Kidney (tissue), 22 donors: ENCODE measurements at places on chromosomes 3 and 15. TPM values are rescaled to one million over a fixed set of nuclear protein-coding genes. Genes with fewer than 3 reads are reported as not detected.

ALDH1A2 gene
- 24.4 TPM for polyA plus RNA-seq

CHST2 gene
- polyA plus RNA-seq = 4.4 TPM

DNA sequence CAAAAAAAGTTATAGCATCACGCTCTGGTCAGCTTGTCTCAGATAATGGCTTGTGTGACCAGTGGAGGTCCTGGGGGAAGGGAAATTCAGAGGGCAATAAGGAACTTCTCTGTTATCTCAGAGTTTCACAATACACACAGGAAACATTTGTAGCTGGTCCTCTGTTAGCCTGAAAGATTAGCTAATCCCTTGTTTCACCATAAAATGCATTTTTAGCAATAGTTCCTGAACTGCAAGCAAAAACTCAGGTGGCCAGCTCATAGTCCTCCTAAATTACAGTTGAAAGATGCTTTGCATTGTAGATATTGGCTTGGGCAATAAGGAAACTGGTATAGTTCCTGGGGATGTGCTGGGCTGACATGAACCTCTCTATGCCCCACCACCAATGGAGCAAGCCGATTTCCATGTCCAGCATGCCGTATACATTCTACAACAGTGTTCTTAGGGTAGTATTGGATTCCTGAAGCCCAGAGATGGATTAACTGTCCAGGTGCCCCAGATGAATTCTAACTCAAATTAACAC lies 141.5 kb upstream of the TBL1XR1 start:
- DNase-seq = no peak

- no peak for DNase-seq
Observed at GRCh38 chr3:75059120-75059519, 444.7 kb upstream of the CNTN3 start.

DNA sequence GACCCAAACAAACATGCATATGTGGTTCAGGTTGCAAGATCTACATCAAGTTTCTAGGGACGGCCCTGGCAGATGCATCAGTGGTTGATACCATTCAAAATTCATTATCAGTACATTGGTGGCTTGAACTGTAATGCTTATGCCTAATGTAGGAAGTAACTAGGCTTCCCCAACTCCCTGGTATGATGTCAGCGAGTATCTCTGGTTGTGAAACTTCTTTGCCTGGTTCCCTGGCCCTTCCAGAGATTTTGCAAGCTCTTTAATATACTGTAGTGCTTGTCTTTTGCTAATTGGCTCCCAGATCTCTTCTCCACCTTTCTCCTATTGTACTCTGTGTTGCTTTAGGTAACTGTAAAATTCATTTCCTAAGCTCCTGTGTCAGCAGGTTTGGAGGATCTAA lies 114.8 kb upstream of the RARB start:
- DNase-seq = no peak

DNA sequence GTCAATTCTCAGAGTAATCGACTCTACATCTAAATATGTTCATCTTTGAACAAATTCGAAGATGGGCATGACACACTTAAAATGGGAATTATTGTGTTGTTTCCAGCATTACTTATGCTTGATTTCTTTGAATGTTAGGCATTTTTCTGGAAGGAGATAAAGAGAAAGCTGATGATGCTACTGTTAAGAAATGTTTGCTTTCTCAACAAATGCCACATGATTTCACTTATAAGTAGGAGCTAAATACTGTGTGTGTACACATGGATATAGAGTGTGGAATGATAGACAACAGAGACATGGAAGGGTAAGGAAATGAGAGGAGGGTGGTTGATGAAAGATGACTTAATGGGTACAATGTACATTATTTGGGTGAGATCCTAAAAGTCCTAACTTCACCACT lies 400.9 kb downstream of the TBL1XR1 start:
- no peak for DNase-seq

- DNase-seq = no peak
Observed at GRCh38 chr3:72744330-72744729, 103.9 kb downstream of the SHQ1 start.

DNA sequence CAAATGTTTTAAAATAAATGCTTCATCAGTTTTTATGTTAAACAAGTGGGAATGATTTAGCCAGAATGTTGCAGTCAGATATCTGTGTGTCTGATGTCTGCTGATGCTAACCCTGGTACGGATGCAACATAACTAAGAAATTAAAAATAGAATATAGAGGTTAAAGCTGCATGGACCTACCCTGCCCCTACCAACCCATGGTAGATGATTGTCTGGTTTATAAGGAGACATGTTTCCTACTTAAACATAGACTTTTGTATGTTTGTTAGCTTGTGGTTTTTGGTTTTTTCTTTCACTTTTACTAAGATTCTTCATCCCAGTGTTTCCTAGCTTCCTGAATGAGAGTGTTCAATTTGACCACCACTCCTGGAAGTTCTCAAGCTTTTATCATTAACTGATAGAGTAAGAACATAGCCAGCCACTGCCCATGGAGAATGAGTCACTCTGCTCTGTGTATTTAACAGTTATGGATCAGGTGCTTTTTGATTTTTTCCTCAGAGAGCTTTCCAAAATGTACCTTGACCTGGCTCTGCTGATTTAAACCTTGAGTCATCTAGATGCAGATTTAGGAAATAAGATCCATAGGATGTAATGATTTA lies 70.7 kb upstream of the VEPH1 start:
- DNase-seq = no peak

ANKUB1 gene
- not detected for polyA plus RNA-seq

SLCO2A1 gene
- polyA plus RNA-seq = 27.2 TPM

- no peak for DNase-seq
Observed at GRCh38 chr3:37443363-37444035, 269.1 kb upstream of the LRRFIP2 start.

GUCA1C gene
- 2.7 TPM for polyA plus RNA-seq

IQCF2 gene
- not detected for polyA plus RNA-seq

CLDN1 gene
- 6.2 TPM for polyA plus RNA-seq

DNA sequence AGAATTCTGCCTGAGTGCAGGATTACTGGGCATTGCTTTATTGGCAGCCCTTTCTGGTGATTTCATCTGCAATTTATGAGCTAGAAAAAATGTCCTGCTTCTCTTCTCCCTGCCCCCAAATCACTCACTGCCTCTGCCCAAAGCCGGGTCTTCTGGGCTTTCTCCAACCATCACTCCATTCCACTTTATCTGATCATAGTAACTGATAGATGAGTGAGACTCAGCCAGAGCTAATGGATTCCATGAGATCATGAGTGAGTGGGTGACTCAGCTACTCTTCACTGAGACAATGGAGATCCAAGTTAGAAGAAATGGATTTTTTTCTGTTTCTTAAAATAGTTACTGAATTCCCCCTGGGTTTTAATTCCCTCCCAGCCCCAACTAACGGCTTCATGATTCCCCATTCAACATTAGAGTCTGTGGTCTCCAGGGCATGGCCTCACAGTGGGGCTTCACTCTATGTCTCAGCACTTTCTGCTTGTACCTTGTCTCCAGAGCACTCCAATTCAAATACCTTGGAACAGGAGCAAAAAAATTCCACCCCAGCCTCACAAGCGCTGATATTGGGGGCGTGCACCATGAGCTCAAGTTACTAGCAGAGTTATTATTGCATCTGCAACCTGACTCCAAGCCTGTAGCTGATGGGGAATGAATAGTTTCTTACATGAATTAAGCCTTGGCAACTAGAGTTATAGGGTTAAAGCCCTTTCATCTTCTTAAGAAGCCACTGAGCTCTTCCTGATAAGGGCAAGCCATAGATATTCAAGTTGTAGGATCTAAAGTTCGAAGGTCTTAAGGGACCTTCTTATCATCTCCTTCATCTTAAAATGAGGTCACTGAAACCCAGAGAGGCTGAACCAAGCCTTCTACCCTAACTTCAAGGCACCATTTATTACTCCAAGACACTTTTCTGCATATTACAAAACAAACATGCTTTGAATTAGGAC lies 85.9 kb downstream of the AGBL1 start:
- no peak for DNase-seq

DNA sequence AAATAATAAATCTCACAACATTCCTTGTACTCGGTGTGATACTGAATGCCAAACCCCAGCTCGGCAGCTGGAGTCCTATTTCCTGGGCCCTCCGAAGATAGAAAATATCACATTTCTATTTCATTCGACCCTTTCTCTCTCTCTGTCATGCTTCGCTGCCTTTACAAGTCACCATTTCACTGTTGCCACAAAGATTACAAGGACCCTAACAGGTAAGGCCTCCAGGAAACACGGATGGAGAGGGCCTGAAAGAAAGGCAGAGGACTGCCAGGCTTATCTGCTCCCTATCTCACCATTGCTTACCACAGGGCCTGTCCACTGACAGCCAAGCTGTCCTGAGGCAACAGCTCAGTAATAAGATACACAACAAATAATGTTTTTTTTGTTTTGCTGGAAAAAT lies 376.5 kb downstream of the MECOM start:
- DNase-seq = no peak

- no peak for DNase-seq
Observed at GRCh38 chr3:145898487-145898886, 262.5 kb downstream of the PLOD2 start.

DNA sequence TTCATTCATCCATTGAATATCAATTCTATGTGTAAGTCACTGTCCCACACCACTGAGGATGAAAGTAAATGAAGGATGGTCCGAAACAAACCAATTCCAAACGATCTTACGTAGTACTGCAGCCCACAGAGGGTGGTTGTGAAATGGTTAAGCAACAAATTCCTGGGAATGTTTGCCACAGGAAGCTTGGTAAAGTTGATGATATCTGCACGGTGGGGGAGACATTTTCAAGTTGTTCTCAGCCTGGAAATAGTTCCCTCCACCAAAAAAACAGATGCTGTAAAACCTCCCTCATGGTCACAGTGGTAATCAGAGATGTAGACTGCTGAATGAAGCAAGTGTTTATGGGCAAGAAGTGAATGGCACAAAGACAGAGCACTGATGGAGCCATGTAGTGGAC lies 35.9 kb upstream of the BNC1 start:
- no peak for DNase-seq

TMCO5A gene
- not detected for polyA plus RNA-seq

CLK3 gene
- 54.1 TPM for polyA plus RNA-seq

- peak; percentile 57 for DNase-seq
Observed at GRCh38 chr3:98885851-98886250, 15.6 kb downstream of the DCBLD2 start.

GRCh38 chr15:29920515-29920914 lies 98.2 kb upstream of the TJP1 start:
- DNase-seq = no peak

CYP8B1 gene
- polyA plus RNA-seq = 4.3 TPM

DNA sequence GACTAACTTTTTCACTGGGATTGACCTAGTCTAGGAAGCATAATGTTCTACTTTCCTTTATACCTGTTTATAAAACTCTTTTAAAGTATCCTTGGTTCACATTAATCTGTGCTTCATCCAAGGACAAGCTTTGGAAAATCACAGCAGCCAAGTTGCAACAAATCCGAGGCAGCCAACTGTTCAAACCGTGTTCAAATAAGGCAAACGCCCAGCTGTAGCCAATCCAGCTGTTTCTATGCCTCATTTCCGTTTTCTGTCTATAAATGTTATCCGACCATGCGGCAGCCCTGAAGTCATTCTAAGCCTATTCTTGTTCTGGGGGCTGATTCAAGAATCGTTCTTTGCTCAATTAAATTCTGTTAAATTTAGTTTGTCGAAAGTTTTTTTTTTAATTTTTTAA lies 78.3 kb downstream of the FMN1 start:
- no peak for DNase-seq

DNA sequence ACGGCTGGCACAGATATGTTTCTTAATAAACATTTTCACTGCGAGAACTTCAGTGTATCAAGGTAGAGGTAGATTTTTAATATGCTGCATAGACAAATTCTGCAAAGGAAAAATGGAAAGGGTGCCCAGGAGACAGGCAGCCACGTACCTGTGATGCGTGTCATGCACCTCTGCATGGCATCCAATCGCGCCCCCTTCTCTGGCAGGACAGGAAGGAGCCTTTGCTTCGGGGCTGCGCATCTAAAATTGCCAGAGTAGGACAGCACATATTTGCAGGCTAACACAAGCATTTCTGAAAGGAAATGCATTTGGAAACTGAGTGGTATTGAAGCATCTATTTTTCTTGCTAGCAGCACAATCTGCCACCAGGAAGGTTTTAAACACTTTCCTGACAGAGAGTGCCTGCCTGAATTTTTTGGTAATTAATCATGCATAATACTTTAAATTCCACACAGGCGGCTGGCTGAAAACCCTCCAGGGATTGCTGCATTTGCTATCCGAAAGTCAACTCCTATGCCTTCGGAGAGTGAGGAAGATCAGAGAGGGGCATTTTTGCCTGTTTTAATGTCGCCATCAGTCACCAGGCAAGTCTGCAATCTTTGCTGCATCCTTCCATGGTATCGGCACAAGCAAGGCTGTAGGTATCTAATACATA lies 165.1 kb upstream of the ATP10A start:
- peak; percentile 24 for DNase-seq

GRCh38 chr15:83115831-83116565 lies 8.6 kb downstream of the TM6SF1 start:
- DNase-seq = no peak

- DNase-seq = no peak
Observed at GRCh38 chr3:160099834-160100233, 111.2 kb downstream of the IL12A start.

DNA sequence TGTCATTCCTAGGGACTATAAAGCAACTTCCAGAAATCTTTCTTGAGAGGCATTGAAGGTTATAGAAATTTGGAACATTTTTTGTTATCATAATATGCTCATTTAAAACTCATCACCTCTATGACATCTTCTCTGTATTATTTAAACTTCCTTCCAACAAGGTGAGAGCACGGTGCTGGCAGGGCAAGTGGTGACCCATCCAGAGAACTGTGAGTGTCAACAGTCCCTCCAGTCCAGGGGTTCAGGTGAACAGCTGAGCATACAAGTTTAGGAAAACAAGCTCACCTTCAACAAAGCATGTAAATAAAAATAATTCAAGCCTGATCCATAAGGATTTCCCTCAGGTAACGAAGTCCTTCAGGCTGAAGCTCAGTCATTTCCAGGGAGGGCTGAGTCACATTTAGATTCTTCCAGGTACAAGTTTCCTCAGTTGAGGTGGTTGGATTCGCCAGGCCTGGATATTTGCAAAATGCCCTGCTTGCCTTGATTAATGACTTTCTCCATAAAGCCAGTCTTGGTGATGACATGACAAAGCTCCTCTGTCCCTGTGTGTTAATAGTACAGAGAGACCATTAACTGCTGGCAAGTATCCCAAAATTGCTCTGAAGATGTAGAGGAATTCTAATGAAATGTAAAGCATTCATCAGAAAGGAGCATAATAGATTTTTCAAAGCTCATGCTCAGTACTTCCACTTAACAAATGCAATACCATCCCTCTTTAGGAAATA lies 263.6 kb upstream of the GADL1 start:
- peak; percentile 48 for DNase-seq

ROPN1B gene
- polyA plus RNA-seq = not detected

ZNF80 gene
- polyA plus RNA-seq = not detected

- peak; percentile 85 for DNase-seq
Observed at GRCh38 chr15:66251790-66252684, 1.5 kb downstream of the MEGF11 start.

GRCh38 chr3:47007001-47007400 lies 27.5 kb downstream of the NBEAL2 start:
- no peak for DNase-seq

OGG1 gene
- polyA plus RNA-seq = 51.6 TPM

DNA sequence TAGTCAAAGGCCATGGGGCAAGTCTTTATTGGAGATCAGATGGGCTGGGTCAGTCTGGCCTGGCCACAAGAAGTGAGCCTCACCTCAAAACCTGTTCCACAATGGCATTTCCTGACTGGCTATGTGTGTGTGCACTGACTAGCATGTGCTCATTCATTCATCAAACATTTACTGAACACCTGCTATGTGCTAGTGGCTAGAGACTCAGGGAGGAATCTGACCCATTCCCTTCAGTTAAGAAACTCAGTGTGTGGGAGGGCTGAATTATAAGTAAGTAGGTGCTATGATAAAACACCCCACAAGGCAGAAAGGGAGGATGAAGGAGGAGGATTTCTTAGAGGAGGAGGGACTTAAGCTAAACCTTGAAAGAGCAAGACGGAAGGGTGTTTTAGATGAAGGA lies 5.4 kb upstream of the CGNL1 start:
- DNase-seq = no peak
